Cerebellum (tissue), 4 donors: ENCODE measurements at places on chromosomes 16 and 17.

DNA sequence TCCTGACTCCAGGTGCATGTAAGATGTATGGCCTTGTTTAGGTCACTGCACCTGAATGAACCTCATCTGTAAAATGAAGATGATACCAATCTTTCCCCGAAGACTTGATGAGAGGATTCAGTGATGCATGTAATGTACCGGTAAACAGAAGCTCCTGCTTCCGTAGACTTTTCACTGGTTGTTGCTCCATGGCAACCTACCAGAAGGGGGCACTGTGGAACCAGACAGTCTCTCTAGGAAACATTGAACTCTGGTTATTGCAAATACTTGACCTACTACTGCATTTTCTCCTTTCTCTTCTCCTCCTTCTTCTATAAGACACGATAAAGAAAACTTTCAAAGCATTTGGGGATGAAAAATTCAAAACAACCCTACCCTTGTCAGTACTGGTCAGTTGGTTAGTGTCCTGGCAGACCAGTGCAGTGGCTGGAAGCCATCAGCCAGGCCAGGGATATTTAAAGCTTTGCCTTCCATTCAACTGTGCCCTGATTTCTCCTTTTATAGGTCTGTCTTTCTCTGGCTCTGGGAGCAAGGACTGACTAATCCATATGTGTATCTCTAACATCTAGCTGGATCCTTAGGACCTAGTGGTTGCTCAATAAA, 667.4 kb upstream of the SALL1 start:
- DNase-seq = no peak

DNA sequence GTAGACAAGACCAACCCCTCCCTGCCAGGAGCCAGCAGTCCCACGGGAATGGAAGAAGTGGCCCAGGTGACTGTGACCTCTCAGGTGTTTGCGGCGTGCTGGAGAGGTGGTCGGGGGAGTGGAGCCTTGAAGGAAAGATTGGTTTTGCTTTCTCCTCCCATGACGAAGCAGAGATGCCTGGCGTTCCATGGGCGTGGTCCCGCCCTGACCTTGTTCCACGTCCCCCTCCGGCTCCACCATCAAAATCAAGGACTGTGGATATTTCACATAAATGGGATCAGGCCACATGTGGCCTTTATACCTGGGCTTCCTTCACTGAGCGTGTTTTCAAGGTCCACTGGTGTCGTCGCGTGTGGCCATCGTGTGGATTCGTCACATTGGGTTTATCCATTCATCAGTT, 270.6 kb upstream of the TNRC6C start:
- no peak for DNase-seq

DNA sequence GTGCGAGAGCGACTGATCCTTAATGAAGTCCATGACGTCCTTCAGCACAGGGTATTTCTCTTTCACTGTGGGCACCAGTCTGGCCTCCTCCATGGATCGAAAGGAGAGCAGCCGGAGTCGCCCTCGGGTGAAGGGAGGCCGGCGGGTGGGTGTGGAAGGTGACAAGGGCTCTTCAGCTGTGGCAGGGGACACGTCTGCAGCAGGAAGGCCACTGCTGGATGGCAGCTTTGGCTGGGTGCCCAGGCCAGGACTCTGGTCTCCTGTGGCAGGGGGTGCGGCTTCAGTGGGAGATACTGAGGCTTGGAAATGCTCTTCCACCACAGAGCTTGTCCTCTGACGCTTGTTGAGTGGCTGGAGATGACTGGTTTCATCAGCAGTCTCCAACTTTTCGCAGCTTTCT, 78.5 kb downstream of the ZZEF1 start:
- no peak for DNase-seq

DNA sequence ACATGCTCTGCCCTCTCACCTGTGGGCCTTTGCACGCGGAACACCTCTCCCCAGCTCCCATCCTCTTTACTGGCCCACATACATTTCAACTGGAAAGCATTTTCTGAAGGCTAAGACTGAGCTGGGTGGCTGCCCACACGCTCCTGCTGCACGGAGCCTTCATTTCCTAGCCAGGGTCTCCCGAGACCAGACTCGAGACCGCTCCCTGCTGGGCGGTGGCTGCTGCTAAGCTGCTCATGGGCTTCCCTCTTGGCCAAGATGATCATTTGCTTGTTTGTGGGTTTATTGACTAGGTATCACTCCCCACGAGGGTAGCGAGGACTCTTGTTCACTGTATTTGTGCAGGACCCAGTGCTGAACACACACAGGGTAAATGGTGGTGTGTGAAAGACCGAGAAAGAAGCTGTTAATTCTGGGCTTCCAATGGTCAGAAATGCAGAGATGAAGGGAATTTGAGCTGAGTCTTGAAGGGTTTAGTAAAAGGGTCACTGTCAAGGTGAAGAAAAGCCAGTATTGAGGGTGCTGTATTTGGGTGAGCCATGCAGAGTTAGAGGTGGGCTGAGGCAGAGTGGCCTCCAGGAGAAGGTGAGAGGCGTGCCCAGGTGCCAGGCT, 907 bp downstream of the TRAPPC2L start:
- DNase-seq = no peak

DNA sequence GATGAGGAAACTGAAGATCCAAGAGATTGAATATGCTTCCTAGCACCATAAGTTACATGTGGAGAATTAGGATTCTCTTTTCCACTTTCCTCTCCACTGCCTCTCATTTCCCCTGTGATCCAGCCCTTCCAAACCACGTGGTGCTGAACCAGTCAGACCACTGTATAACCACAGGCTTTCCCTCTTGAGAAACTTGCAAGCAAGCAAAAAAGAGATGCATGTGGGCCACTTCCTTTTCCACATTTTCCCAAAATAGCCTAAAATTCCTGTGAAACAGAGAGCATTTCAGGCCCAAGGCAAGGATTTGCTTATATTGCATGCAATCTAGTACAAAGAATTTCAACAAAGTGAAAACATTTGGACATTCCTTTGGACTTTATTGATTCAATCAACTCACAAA, 59.3 kb upstream of the KSR1 start:
- DNase-seq = no peak

GRCh38 chr17:2266045-2266864, 37.3 kb downstream of the SMG6 start:
- DNase-seq = no peak

DNA sequence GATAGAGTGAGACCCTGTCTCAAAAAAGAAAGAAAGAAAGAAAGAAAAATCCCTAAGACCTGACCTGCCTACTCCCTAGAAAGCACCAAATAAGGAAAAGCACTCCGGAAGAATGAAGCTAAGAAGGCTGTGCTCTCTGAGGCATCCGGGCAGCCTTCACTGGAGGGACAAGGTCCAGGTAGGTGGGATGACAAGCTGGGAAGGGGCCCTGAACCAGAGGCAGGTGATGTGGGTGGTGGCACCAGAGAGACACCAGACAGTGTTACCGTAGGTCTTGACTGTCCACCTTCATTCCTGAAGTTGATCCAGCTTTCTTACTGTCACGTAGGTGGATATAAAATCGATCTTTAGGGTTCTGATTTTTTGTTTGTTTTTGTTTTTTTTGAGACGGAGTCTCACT, 26.3 kb downstream of the SMTNL2 start:
- no peak for DNase-seq

- no peak for DNase-seq
Measured at GRCh38 chr16:83954577-83955016, 1.6 kb downstream of the OSGIN1 start.

GRCh38 chr16:4382795-4383357, 11.2 kb downstream of the VASN start:
- DNase-seq = no peak

DNA sequence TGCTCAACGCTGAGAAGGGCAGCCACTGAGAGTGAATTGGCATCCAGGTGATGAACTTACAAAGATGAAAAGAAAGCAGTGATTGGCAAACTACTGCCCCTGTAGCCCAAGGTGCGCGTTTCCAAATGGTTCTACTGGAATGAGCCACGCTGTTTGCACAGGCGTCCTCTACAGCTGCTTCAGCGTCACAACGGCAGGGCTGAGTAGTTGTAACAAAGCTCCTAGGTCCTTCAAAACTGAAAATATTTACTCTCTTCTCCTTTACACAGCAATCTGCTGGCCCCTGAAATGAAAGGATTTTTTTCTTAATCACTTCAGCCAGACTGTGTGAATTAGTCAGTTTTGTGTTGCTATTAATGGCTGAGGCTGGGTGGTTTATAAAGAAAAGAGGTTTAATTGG, 107.2 kb upstream of the FOXF1 start:
- DNase-seq = no peak

DNA sequence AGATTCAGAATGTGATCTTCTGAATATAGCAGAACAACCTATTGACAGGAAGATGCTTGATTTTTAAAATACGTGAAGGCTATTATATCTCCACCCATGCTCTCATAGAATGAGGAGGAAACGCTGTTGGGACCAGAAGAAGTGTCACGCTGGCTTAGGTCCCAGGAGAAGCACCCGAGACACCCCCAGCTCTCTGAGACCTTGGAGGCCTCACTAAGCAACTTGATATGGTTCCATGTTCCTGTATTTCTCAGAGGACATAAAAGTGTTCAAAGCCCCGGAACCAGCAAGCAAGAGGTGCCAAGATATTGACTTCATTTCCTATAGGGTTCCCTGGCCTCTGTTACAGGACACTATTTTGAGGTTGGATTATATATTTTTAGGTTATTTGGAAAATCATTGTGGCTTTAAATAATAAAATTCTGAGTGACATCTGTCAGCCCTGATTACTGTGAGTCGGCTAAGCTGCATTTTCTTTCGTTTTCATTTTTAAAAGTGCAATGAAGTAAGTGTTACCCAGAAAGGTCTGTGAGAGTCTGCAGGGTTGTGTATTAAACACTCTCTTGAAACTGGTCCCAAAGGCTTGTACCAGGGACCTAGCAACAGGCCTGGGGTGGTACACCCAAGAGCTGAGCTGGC, 400.0 kb downstream of the SOX9 start:
- DNase-seq = no peak

DNA sequence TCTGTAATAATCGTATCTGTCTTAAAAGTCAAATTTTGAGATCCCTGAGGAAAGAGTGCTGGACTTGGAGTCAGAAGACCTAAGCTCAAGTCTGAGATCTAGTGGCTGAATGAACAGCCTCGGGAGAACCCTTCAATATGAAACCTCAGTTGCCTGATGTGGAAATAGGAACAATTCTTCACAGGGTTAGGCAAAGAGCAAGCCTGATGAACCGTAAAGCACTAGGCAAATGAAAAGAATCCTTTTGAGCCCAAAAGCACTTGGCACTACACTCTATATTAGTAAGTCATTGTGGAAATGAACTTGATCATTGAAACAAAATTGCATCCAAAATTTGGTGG, 20.2 kb downstream of the TXNDC11 start:
- no peak for DNase-seq

DNA sequence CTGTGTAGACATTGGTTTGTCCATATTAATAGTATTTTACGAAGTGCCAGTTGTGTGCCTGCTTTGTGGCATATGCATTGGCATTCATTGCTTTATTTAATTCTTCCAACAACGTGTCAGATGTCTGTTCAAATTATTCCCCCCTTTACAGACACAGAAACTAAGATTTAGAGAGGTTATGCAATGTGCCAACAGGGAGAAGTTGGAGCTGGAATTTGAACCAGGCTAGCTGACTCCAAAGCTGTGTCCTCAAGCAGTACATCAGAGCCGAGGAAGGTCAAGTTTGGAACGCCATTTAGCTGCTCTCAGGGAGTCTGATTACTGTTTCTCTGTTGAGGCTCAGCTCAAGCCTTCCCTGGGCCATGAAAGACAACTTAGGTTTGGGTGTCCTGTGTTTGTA, 232.3 kb downstream of the WWOX start:
- DNase-seq = no peak

DNA sequence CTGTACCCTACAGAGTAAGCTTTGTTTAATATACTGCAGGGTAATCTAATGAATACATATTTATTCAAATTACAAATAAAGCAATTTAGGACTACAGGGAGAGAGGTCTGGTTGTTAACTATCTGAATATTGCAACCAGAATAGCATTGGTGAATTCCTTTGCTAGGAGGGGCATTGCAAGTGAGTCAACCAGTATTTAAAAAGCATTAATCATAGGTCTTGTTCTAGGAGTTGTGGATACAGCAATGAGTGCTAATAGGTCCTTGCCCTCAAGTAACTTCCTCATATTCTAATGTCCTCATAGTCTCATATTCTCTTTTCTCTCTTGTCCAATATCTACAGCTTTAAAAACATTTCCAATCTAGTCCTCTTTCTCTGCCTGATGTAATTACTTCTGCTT, 531.4 kb downstream of the CDH11 start:
- no peak for DNase-seq

GRCh38 chr17:45951941-45952340, 47.1 kb upstream of the STH start:
- no peak for DNase-seq

DNA sequence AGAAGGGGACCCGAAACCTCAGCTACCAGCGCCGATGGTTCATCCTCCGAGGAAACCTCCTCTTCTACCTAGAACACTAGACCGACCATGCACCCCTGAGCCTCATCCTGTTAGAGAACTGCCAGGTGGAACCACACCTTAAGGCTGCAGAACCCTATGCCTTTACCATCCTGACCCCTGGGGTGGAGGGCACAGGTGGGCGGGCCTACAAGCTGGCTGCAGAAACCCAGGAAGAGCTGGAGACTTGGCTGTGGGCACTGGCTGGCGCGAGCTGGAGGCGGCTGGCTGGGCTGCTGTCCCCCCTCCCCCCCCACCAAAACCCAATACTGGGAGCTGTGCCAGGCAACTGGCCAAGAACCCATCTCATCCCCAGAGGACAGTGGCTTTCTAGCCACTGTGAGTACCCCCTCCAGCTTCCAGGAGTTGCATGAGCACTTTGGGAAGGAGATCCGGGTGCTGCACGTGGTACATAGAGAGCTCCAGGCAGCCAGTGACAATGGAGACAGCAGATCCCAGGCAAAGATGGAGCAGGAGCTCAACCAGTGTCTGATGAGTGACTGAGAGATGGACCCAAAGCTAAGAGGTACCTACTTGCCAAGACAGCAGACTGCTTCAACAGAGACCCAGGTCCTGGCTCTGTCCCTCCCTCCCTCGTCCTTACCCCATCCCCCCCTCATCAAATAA, 1.4 kb upstream of the CD2BP2 start:
- DNase-seq = no peak

DNA sequence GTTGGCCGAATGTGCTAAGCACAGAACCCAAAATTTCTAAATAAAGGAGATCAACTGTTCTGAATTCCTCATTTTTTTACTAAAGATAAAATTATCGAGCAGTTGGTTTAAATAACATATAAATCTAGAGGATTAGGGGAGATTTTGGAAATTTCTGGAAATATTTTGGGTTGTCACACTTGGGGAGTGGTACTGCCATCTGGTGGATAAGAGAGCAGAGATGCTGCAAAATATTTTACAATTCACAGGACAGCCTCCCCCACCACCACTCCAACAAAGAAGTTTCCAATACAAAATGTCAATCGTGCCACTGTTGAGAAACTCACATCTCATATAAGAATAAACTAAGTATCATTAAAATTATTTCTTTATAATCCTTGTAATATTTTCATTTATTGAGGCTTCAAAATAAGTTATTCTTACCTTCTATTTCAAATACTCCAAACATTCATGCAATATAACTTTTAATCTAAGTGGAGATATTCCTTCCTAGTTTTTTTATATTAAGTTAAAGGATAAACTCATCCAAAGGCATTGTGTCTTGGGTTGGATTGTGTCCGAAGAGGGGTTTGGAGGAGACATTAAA, 17.0 kb upstream of the ABCA8 start:
- peak; percentile 50 for DNase-seq
